ENCODE measurements at places on chromosomes 4 and X. TPM values are rescaled to one million over a fixed set of nuclear protein-coding genes. Genes with fewer than 3 reads are reported as not detected.

GRCh38 chr4:23904639-23905071 lies 14.8 kb upstream of the PPARGC1A start:
- H3K36me3 ChIP-seq = no peaks in the 10 kb centered on the region
- peaks cover 3% of the 10 kb centered on the region for H3K4me1 ChIP-seq
- no peak overlapping the region for H3K27ac ChIP-seq
- H3K27me3 ChIP-seq = peaks cover 1% of the 10 kb centered on the region
- DNase-seq = no peak

DNA sequence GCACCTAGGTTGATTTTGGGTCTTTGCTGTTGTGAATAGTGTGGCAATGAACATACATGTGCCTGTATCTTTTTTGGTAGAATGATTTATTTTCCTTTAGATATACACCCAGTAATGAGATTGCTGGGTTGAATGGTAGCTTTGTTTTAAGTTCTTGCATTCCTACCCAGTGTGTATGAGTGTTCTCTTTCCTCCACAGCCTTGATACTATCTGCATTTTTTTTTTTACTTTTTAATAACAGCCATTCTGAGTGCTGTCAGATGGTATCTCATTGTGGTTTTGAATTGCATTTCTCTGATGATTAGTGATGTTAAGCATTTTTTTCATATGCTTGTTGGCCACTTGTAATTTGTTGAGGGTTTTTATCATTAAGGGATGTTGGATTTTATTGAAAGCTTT lies 351.8 kb upstream of the GNPDA2 start:
- H3K4me1 ChIP-seq = no peaks in the 10 kb centered on the region
- no peaks in the 10 kb centered on the region for H3K36me3 ChIP-seq
- no peak overlapping the region for H3K4me3 ChIP-seq

GRCh38 chr4:76028350-76028765 lies 5.1 kb upstream of the CXCL10 start:
- H3K27ac ChIP-seq = no peak overlapping the region
- H3K36me3 ChIP-seq = no peaks in the 10 kb centered on the region
- no peak for DNase-seq

DNA sequence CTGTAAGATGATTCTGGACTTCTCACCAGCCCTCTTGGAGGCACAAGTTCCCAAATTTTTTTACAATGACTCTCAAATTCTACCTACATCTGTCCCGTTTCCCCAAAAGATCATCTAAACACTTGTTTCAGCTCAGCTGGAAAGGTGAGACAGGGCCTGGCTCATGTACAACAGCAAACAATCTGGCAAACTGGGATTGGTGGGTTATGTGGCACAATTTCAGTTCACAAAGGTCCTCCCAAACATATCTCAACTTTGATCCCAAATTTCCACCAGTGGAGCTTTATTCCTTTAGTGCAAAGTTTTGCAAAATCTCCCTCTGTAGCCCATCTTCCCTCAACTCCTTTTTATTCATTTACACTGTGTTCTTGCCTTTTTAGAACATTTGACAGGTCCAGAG lies 207.1 kb downstream of the ENOX2 start:
- H3K36me3 ChIP-seq = peaks cover 2% of the 10 kb centered on the region
- no peak overlapping the region for H3K27ac ChIP-seq
- no peaks in the 10 kb centered on the region for H3K27me3 ChIP-seq
- no peak overlapping the region for H3K4me3 ChIP-seq

DNA sequence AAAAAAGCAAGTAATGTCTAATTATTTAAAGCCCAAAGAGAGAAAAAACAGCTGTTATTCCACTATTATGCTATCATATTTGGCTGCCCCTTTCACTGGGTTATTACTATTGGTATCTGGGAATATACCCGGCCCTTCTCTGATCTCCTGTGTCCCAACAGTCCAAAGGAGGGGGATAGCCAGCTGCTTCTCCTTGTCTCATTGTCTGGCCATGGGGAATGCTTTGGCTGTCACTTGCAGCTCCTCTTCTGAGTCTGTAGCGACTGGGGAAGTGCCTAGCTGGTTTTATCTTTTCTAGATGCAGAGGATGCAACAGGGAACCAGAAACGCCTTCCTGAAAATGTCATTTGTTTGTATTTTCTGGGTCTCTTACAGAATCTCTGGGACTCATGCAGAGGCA lies 33.9 kb downstream of the MGARP start:
- H3K27ac ChIP-seq = peak overlapping the region; percentile 91
- peaks cover 59% of the 10 kb centered on the region for H3K4me1 ChIP-seq
- H3K36me3 ChIP-seq = no peaks in the 10 kb centered on the region
- no peaks in the 10 kb centered on the region for H3K27me3 ChIP-seq
- H3K4me3 ChIP-seq = no peak overlapping the region

The DGAT2L6 gene
- not detected for total RNA-seq

The PRDM5 gene
- total RNA-seq = 10.6 TPM
